ENCODE measurements at places on chromosomes 5 and 9.

DNA sequence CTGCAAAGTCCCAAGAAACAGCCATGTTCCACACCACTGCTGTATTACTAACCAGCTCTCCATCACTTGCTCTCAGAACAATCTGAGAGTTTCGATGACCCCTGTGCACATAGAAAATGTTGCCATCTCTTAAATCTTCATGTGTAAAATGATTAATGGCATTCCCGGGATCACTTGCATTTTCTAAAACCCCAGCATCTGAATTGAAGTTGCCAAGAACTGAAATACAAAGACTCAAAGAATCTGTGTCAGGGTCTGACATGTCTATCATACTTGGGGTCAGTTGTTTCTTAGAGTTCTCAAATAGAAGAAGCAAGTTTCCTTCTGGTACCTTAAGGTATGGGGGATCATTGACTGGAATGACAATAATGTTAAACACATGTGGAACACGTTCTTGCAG is 115.1 kb downstream of the ESM1 start:
- no peak for DNase-seq

DNA sequence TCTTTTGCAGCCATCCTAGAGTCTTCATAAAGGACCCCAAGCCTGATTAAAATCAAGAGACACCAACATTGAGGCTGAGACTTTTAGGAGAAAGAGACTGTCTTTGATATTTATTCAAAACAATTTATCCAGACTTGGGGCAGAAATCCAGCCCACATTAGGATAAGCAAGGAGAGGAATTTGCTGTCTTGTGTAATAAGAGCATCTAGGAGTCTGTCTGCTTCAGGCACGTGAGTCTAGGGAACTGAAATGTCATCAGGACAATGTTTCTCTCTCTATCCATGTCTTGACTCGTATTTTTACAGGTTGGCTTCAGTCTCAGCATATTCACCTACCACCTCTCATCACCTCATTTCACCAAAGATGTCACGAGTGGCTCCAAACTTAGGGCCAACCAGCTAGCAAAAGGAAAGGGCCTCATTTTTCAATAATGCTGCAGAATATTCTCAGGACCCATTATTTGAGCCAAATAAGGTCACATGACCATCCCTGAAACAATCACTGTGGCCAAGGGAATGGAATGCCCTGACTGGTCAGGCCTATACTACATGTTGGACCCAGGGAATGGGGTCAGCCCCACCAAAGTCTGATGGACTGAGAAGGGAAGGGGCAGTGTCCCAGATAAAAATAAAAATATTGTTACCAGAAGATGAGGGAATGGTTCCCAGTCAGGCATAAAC is 70.3 kb upstream of the SAP30L start:
- no peak for DNase-seq

DNA sequence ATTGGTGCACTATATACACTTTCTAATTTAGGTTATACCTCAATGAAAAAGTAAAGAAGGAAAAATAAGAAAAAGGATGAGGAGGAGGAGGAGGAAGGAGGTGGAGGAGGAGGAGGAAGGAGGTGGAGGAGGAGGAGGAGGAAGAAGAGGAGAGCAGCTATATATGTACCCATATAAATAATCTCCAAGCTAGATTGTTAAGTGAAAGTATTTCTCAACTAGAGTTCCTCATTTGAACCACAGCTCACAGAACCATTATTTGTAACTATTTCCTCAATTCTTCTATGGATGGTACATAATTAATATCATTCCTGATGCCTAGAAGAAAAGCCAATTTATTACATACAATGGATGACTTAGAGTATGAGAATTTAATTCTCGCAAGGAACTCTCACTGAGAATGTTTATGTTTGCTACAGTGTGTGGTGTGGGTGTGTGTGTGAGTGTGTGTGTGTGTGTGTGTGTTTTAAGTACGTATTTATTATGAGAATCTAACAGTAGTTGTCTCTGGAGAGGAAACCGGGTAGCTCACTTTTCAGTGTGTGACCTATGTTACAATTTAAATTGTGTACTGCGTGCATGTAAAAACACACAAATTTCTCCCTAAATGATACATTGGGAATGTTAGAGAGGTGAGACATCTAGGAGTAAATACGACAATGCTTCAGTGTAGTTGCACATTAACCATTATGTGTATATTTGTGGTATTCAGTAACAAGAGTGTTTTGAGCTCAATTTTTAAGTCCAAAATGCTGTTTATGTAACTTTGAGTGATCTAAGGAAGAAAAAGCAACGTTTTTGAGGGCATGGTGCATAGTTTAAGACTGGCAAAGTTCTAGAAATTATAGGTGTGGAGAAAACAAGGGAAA is 20.2 kb upstream of the NREP start:
- no peak for DNase-seq

- no peak for DNase-seq
These were observed 657 bp downstream of the NUP214 start for GRCh38 chr9:131126059-131126426.

- no peak for DNase-seq
These were observed 37.5 kb downstream of the IRX2 start for GRCh38 chr5:2714026-2714425.

DNA sequence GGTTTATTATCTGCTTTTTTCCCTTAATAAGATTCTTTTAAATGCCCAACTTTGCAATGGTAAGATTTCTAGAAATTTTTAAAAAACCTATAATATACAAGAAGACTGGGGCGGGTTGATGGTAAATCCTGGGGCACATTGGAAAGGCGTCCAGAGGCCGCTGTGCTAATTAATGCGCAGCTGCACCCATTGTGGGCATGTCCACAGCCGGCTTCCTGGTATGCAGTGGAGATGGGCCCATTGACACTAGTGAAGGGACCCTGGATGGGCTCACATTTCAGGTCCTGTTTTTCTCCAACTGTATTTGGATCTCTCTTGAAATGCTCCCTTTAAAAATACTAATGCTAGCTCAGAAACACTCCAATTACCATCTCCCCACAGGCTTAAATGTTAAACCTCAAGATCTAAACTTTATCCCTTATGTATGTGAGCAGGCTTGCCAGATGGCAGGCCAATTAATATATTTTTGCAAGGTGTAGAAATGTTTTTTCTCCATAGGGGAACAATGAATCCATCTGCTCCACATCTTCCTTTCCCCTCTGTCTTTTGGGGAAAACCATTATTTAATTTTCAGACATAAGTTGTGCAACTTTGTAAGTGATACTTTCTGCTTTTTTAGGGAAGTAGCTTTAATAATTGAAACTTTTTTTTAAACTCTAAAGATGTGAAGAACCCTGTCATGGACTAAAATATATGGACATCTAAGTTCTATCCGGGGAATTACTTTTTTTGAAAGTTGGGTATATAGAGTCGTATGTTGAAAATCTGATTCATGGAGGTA is 177.3 kb downstream of the CD180 start:
- no peak for DNase-seq

DNA sequence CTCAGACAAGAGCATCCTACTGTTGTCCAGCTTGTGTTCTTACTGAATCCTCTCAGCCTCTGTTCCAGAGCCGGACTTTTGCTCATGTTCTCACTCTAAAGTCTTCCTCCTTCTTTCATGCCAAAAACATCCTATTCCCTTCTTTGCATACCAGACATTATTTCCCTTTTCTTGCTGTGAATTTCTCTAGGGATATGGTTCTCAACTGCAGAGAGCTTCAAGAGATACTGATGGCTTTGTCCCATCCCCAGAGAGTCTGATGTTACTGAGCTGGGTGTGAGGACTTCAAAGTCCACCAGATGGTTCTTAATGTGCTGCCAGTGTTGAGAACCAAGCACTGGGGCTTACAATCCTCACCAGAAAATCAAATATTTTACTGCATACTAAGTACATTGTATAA is 98.6 kb upstream of the FER start:
- DNase-seq: no peak

GRCh38 chr5:132802044-132802684 is 10.9 kb upstream of the SOWAHA start:
- no peak for DNase-seq

GRCh38 chr5:146072595-146072994 is 32.8 kb downstream of the PLAC8L1 start:
- DNase-seq: no peak

DNA sequence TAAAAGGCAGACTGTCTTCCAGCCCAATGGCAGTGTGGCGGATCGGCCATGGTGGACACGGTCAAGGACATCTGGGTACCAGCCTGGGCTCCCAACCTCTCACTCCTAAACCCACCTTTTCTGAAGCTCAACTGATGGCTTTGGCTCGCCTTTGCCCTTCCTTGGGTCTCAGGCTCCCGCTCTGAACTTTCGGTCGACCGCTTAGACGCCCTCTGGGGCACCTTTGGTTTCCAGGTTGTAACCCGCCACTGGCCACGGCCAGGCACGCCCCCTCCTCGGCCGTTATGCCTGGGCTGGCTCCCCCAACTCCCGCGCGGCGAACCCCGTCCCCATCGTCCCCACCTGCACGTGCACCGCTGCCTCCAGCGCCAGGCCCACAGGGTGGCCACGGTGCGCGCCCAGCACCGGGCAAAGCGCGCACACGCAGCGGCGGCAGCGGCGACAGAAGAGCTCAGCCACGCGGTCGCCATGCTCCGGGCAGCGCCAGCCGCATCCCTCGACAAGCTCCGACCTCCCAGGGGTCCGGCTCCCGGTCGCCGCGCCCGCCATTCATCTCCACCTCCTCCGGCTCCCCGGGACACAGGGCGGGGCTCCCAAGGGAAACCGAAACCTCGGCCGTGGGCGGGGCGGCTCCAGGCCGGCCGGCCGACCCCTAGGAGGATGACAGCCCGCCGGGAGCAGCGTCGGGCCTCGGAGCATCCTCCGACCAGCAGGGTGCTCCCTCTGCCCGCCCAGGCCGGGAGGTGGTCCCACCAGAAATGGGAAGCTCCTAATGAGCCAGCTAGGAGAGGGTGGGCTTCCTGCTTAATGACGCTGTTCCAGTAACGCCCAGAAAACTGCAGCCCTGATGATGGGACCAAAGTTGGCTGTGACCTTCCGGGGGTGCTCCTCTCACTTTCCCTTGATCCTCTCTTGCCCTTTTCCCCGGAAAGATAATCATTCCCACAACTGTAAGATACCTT is at the start of gene TRIM14:
TRIM14 (minus strand) TSS at position 583 of the 962 bp plus-strand sequence; CDS start at position 549, 34 bp downstream.
- no peak for DNase-seq

GRCh38 chr5:135710045-135710675 is 124.3 kb upstream of the SLC25A48 start:
- peak; percentile 32 for DNase-seq

DNA sequence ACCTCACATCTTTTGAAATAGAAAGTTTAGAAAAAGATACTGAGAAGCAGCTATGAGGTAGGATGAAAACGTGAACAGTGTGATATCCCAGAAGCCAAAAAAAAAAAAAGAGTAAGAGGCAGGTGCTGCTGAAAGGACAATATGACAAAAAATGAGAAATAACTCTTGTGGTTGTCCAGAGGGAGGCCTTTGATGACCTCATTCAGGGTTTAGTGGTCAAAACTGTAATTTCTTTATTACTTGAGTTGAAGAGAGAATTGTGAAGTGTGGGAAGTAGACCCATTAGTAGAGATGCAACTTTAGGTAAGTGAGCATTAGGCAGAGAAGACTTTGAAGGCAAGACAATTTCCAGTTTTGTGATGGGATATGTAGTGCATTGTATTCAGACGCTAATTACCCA is 1306.3 kb upstream of the ACO1 start:
- no peak for DNase-seq

DNA sequence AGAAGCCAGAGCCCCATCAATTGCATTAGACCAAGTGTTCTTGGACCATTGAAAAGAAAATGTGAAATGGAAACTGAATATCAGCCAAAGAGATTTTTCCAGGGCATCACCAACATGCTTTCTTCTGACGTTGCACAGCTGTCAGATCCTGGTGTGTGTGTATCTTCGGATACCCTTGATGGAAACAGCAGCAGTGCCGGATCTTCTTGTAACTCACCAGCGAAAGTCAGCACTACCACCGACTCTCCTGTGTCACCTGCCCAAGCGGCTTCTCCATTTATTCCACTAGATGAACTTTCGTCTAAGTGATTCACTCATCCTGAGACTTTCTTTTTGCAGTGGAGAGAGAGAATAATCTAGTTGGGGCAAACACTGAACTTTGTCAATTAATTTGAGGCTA is 75.7 kb downstream of the PIP5K1B start:
- DNase-seq: no peak

- no peak for DNase-seq
These were observed 158.5 kb downstream of the TRPM3 start for GRCh38 chr9:70962761-70963440.

DNA sequence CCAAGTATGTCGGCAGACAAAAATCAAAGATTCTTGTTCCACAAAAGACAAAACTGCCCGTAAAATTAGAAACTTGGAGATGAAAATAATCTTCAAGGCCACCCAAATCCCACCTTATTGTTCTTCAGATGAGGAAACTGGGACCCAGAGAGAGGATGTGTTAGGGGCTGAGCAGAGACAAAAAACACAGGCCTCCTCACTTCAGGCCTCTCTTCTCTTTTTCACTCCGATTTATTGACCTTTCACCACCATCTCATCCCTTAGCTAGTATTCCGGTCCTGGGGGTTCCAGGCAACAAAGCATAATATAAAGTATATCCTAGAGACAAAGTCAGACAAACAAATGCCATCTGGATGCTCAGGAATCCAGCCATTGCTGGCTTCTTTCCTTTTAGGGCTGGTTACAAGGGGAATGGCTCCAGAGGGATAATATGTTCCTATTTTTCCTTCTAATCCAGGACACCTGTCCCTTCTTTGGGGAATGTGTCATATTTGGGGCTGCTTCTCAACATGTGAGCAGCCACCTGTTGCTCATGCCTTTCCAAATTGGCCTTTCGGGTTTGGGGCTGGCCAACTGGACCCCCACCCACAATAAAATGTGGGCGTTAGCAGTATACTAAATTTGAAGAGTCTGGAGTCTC is 42.2 kb upstream of the AFAP1L1 start:
- no peak for DNase-seq

Measured in NCI-H2081 treated with DMSO at 0.1 percent for 48 hours (cell line).